Forelimb muscle (tissue), 1 donor: ENCODE measurements at places on chromosomes 2 and 18.

DNA sequence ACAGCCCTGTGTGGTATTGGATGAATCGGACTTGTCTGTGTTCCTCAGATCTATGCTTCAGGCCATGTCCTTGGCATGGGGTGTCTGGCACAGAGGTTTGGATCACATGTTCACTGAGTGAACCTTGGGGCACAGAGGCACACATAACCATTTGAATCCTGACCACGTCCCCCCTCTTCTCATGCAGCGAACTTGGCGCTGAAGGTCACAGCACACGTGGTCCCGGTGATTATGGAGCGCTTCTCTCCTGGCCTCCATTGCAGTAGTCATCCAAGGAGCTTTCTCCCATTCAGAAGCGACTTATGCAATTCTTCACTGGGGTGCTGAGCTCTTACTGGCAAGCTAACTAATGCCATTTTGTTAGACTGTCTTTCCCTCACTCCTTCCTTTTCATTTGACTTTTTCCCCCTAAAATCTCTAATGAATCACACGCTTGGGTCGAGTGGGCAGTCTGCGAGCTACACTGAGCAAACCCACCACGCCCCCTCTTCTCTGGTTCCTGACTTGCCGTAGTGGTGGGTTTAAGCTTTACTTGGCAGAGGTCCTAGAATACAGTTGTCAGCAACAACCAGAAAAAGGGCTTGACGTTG, 59.4 kb downstream of the KCNG2 start:
- peak; percentile 24 for DNase-seq

DNA sequence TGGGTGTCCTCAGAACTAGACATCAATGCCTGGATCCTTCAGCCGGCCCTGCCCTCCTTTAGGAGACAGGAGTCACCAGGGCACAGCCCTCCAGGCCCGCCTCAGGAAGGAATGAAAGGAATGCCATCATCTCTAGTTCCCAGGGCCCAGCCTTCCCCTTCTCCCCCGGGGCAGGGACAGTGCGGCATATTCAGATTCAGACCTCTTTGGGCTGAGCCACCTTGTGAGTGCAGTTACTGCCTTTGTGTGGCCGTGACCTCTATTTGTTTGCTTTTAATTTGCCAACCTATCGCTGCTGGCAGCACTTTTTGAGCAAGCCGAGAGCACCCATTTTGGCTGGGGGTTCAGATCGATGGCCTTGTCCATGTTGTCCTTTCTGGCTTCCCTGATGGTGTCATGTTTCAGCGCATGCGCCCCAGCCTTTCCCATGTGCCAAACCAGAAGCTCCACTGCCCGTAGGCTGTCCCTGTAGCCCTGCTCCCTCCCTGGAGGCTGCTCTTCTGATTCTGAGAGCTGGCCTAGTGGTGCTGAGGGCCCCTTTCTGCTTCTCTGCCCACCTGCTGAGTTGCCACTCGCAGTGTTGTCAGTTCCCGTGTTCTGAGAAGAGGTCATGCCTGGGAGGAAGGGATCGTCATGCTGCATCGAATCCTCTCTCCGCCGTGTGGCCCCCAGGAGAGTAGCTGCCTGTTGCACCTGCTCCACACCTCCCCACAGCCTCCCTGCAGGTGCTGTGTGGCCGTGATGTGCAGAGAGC, 10.9 kb downstream of the ANKRD23 start:
- DNase-seq = no peak

GRCh38 chr2:72743481-72743880, 82.4 kb downstream of the EXOC6B start:
- no peak for DNase-seq

GRCh38 chr2:200782251-200782650, 29.5 kb upstream of the BZW1 start:
- DNase-seq = no peak

DNA sequence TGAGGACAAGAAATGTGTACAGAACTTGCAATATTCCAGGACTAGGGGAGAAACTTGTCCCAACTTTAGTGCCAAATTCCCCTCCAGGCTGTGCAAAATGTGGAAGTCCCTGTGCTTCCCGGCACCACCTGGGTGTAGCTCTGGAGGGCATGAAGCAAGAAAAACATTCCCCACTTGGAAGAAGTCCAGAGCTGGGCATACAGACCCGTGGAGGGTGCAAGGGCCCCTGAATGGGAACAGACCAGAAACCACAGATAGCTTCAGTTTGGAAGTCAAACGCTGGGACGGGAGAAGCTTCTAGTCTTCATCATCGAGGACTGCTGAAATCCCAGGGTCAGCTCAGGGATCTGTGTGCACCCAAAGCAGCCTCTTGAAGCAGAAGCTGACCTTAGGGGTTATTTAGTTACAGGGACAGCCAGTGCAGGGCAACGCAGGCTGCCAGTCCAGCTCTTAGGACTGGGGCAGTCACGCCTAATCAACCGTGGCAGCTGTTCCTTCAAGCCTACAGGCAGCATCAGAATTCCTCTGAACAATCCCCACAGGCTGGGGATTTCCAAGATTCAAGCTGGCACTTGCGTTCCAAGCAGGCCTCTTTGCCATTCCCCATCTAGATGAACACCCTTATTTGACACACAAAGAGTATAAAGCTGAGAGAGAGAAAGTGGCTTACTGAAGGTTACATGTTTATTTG, 269.4 kb downstream of the LOXHD1 start:
- no peak for DNase-seq

GRCh38 chr18:55247032-55247431, 287.8 kb upstream of the CCDC68 start:
- no peak for DNase-seq

GRCh38 chr2:160790738-160791137, 297.1 kb upstream of the RBMS1 start:
- DNase-seq = no peak

GRCh38 chr2:9423922-9424272, 443 bp downstream of the CPSF3 start:
- DNase-seq = no peak

DNA sequence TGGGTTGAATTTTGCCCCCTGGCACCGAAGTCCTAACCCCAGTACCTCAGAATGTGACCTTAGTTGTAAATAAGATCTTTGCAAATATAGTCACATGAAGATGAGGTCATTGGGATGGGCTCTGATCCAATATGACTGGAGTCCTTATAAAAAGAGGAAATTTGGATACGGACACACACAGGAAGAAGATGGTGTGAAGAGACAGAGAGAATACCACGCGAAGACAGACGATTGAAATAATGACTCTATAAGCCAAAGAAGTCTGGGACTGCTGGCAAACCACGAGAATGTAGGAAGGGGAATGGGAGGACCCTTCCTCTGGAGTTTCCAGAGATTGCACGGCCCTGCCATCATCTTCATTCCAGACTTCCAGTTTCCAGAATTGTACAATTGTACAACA, 98.6 kb downstream of the CPO start:
- DNase-seq = no peak

GRCh38 chr2:190420801-190421200, 12.6 kb downstream of the MFSD6 start:
- no peak for DNase-seq

DNA sequence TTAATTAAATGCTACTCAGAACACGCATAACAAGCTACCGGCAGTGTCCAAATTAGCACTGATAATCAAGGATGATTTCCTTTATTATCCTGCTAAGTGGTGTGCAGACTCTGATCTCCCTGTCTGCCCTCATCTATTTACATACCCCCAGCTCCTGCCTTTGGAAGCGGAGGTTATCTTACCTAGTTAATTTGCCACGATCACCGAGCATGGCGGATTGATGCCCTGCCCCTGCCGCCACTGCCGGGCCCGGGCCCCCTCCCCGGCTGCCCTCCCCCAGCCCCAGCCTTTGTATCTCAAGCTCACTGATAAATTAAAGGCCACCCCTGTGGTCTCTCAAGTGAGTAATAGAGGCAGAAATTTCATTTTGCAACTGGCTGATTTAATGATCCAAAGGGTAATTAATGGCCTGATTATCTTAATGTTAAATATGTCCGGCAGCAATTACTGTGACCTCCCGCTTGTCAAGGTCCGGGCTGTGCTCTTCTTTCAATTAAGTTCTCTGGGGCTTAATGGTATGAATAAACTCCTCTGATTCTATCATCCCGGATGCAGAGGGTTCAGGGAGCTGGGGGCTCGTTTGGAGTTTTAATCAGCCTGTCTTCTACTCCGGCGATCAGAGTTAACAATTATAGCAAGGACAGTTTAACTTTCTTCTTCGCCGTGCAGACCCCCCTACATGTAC, 113.4 kb downstream of the GBX2 start:
- DNase-seq = no peak
